SK-MEL-5 (cell line): ENCODE measurements at places on chromosomes 3 and 15. TPM values are rescaled to one million over a fixed set of nuclear protein-coding genes. Genes with fewer than 3 reads are reported as not detected.

SST gene
- not detected in 2 replicates for total RNA-seq

CPN2 gene
- total RNA-seq = not detected in 2 replicates

MCTP2 gene
- 18.3 and 20.5 TPM in 2 replicates for total RNA-seq

EAF2 gene
- 2.7 and 3.9 TPM in 2 replicates for total RNA-seq

GP5 gene
- total RNA-seq = not detected in 2 replicates

C3orf70 gene
- total RNA-seq = 8.7 and 9.2 TPM in 2 replicates

SLC12A1 gene
- total RNA-seq = 0.11 and 0.16 TPM in 2 replicates

- no peak for DNase-seq
These were observed 510.0 kb upstream of the ALCAM start for GRCh38 chr3:104856741-104857140.

GRCh38 chr3:185341616-185342458, 21.1 kb upstream of the MAP3K13 start:
- DNase-seq = peak; percentile 59

- DNase-seq = peak; percentile 26
These were observed 27.0 kb downstream of the NSMCE3 start for GRCh38 chr15:29242456-29243242.

GRCh38 chr3:147423798-147424580, 14.8 kb downstream of the ZIC1 start:
- DNase-seq = no peak

DNA sequence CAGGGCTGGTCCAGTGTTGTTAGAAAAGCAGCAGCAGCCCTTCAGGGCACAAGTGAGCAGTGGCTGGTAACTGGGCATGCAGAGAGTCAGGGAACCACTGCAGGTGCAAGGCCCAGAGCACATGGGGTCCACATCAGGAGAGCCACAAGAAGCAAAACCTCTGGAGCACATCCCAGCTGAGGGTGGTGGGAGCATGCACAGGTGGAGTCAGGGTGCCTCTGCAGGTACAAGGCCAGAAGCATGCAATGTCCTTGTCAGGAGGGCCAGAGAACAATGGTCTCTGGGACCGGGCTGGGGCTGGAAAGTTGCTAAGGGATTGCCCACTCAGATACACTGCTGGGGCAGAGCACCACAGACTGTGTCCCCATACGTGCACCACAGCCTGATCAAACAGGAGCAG, 226.1 kb upstream of the UBE2E2 start:
- DNase-seq = no peak

- DNase-seq = no peak
These were observed 34.7 kb downstream of the GBE1 start for GRCh38 chr3:81726735-81727134.

- no peak for DNase-seq
These were observed 262.5 kb upstream of the LRTM1 start for GRCh38 chr3:55190331-55190730.

- DNase-seq = no peak
These were observed 133.3 kb downstream of the CMSS1 start for GRCh38 chr3:99950921-99951320.

GRCh38 chr3:140469491-140469890, 208.4 kb upstream of the TRIM42 start:
- DNase-seq = no peak

DNA sequence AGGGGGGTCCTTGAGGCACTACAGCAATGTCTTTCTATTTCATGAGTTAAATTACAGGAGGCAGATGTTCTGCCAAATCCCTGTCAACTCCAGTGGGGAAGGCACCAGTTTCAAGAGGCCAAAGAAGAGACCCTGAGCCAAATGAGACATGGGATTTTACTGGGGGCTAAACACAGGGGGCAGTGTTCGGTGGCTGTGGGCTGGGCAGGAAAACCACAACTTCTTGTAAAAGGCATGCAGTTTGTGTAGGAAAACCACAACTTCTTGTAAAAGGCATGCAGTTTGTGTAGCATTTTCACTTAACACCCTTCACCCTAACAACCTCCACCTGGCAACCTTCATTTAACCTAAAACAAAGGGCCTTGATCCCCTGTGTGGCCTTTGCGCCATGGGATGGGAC, 61.0 kb downstream of the POLR2M start:
- DNase-seq = no peak

DNA sequence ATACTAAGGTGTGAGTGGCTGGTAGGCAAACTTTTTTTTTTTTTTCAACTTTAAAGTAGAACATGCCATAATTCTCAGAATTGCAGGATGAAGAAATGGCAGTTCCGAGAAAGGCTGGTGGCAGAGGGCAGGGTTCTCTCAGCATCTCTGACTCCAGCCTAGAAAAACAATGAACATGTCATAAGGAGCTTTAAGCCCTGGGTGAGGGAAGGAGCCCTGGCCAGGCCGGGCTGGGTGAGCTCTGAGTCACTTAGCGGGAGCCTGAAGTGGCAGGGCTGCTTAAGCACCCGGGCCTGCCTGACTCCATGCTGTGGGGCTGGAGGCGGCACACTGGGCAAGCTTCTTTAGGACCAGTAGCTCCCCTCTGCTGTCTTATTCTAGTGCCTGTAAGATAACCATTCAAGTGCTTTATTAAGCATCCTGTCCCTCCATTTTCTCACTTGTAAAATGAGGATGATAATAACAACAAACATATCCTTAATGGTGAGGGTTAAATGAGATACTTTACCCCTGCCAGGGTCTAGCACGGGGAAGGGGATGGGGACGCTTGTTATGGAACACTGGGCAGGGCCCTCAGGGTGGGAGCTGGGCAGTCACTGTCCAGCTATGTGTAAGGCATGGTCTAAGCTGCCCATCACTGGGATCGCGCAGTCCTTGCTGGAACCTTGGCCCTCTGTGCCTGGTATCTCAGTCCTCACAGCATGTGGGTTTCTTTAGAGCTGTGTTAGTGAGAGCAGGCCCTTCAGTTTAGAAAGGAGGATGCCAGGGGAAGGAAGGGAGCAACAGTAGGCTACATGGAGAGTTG, 18.4 kb downstream of the SMAD6 start:
- DNase-seq = no peak

DNA sequence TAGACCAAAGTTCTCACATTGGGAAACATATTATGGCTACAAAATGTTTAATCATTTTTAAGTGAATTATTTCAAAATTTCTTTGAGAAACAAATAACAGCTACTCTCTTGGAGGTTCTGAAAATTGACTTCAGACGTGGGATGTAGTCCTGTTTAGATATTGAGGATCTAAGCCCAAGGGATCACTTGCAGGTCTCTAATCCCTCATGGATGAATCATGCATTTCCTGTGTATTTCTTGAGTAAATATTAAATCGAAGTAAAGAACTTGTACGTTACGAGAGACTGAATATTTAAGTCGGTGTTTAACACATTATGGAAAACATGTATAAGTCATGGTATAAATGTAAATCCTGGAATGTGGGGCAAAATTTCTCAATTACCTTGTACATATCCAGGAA, 119.8 kb downstream of the EPHA3 start:
- DNase-seq = no peak

GRCh38 chr3:79184251-79184650, 583.5 kb downstream of the ROBO1 start:
- DNase-seq = no peak

DNA sequence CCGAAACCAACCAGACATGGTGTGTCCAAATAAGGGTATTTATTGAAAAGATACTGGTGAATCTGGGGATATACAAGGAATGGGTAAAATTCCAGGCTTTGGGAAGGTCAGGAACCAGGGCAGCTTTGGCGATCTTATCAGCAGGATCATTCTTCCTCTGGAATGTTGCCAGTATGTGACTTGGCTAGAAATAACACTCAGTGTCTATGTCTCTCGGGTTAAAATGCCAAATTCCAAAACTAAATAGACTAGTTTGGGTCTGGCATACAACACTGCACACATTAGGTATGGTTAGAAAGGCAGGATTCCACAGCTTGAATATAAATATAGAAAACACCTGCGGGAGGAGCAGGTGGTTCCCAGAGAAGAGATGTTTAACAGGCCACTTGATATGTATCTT, 220.2 kb upstream of the CD96 start:
- DNase-seq = peak; percentile 17

DNA sequence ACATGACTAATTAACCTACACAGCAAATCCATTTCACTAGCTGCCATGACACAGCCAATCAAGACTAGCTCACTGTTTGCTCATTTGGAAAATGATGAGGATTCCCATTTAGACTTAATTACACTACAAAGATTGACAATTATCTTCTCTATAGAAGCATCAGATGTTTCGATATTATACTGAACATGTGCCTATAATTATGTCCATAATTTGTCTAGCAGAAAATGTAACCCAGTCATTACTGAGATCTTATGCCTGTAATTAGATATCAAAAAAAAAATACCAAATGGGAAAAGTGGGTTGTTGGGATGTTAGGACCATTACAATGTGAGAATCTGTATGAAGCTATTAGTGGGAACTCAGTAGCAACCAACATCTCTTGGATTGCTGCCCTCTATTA, 344.2 kb upstream of the MCTP2 start:
- DNase-seq = no peak

DNA sequence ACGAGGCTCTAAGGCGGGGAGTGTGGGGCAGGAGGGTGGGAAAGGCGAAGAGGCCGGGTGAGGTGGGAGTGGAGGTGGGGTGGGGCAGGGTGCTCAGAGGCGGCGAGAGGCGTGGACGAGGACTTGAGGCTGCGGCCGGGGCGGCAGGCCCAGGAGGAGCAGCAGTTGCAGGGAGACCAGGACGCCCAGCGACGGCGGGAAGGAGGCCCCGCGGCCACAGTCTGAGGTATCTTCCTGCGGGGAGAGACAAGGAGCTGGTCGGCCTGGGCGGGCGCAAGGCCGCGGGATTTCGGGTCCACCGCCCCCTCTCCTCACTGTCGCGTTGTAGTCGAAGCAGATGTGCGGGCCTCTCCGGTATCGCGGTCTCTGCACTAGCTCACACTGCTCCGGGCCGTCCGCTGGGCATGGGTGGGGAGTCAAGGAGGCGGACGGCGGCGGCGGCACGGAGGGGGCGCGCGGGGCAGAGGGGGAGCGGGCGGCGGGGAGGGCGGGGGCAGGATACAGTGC, 5.3 kb upstream of the TMEM115 start:
- DNase-seq = no peak

DNA sequence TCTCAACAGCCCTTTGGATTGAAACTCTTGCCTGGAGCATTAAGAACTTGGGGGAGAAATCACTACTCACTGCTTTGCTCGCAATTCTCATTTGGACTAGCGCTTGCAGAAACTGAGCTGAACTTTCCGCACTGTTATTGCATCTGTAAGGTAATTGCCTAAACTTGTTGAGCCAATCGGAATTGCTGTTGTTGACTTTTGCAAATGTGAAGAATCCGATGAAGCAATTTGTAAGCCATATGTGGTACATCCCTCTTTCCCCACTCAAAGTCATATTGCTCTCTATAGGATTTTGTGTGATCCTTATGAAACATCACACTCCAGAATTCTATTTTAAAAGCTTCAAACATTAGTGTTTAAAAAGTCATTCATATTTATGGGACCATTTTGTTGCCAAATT, 191.7 kb upstream of the GBE1 start:
- no peak for DNase-seq

DNA sequence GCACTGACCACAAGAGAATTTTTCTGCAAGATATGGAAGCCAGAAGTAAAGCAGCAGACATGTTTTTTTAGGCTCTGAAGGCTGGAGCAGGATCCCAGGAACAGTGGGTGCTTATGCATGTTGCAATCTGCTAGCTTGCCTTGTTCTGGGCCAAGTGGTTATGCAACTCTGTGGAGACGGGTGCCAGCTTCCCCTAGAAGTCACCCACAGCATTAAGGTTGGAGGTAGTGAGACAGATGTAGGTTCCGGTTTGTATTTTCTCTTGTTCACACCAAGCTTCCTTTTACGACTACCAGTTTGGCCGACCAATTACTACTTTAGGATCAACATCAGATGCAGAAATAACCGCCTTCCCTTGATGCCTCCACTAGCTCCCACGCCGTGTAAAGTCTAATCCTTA, 11.1 kb downstream of the DPH3 start:
- DNase-seq = no peak

DNA sequence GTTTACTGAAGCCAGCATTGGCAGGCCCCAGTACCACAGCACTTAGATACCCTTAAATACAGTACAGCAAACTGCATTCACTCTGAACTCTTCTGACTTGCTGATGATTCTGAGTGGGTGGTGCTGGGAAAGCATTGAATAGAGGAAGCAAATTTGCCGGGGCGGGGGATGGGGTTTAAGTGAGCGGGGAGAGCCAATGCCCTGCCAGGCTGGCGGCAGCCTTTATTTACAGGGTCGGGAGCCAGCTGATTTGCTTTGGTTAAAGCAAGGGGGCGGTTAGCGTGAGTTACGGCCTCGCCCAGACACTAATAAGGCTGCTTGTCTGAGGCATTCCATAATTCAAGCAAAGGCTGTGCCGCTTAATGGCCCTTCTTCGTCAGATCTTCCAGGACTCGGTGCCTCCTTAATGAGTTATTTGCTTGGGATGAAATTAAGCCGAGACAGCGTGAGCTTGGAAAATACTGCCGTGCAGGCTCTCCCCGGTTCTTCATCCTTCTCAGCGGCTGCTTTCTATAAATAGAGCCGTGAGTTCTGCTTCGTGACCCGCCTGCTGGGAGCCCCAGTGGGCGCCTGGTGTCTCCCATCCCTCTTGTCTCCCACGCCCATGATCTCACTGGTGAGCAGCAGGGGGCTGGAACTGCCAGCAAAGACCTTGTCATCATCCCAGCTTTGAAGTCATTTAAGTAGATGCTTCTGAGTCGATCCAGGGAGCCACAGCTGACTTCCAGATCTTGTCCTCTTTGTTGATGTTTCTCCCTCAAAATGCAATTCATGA, 25.8 kb downstream of the SPSB4 start:
- DNase-seq = no peak

GRCh38 chr15:62793752-62794144, 248.8 kb upstream of the TPM1 start:
- no peak for DNase-seq

DNA sequence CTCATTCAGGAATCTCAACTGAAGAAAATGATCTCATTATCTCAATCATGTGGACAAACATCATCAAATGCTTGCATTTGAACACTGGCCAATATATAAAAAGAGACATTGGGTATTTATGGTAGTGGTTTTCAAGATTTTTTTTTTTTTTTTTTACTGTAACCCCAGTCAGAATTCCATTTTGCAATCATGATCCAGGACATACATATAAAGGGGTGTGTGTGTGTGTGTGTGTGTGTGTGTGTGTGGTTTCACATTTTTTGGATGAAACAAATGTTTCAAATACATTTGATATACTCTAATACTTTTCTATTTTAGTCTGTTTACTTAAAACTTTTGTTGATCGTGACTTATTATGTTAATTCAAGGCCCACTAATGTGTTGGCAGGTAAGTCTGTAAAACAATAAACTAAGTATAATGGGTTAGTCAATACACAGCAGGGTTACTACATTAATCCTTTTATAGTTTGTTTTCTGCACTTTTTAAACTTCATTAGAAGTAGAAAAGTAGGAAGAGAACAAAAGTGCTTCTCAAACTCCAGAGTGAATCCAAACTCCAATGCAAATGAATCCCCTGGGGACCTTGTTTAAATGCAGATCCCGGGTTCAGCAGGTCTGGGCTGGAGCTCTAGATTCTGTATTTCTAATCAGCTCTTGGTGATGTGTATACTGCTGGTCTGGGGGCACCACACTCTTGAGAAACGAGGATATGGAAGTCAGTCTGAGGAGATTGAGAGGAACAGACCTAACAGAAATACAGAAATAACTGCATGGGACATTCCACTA, 17.6 kb downstream of the THRB start:
- no peak for DNase-seq
